ENCODE measurements at places on chromosomes 4 and X.

- DNase-seq = no peak
These were observed 85.2 kb downstream of the SLC16A2 start for GRCh38 chrX:74506317-74507115.

- DNase-seq = no peak
These were observed 82.4 kb upstream of the SMIM10 start for GRCh38 chrX:134908356-134908755.

- no peak for DNase-seq
These were observed 6.1 kb downstream of the SLC7A11 start for GRCh38 chr4:138236037-138236436.

DNA sequence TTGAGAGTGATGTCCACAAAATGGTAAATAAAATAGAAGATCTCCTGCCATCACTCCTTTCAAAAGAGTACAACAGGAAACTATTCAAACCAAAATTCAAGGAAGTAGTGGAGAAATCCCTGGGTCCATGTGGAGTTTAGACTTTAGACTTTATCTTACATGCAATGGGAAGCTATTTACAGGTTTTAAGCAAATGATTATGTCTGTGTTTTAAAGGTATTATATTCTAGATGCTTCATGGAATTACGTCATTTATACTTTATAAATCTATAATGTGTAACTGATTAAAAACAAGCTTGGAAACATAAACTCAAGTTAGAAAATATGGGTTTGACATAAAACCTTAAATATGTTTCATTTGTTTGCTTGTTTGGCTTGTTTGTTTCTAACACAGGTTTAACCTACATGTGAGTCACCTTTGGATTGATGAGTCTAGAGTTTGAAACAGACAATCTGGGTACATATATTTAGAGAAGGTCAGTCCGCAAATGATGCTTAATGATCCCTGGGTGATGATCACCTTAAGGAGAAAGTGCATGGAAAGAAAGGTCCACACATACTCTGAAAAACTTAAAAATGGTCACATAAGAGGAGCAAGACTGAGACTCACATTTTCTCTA lies 519.6 kb upstream of the AGA start:
- DNase-seq = no peak

DNA sequence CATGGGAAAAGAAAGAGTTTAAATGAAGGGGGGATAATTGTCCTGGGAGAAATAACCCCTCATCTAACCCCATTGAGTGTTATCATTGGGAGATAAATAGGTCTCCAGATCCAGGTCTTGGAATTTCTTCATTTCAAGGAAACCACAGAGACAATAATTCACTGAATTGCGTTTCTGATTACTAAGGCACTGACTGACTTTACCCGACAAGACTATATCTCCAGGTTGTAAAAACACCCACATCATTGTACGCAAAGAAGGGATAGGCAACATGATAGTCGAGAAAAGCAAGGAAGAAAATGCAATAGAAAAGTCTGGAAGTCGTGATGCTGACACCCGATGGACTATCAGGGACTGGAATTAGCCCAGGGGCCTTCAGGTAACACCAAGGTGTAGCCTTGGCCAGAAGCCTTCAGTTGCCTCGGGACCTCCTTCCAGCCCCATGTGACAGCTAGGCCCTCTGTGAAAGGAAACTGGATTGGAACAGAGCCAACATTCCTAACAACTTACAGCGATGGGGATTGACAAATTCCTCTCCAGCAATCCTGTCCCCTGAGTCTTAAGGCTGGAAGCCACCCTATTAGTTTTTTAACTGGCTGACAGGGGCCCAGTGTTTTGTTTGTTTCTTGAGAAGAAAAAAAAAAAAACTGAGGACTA lies 46.5 kb upstream of the RAB9B start:
- DNase-seq = no peak
